ENCODE measurements at places on chromosomes 1 and 21.

- no peak for DNase-seq
Observed at GRCh38 chr21:26408511-26408910, 164.6 kb downstream of the CYYR1 start.

DNA sequence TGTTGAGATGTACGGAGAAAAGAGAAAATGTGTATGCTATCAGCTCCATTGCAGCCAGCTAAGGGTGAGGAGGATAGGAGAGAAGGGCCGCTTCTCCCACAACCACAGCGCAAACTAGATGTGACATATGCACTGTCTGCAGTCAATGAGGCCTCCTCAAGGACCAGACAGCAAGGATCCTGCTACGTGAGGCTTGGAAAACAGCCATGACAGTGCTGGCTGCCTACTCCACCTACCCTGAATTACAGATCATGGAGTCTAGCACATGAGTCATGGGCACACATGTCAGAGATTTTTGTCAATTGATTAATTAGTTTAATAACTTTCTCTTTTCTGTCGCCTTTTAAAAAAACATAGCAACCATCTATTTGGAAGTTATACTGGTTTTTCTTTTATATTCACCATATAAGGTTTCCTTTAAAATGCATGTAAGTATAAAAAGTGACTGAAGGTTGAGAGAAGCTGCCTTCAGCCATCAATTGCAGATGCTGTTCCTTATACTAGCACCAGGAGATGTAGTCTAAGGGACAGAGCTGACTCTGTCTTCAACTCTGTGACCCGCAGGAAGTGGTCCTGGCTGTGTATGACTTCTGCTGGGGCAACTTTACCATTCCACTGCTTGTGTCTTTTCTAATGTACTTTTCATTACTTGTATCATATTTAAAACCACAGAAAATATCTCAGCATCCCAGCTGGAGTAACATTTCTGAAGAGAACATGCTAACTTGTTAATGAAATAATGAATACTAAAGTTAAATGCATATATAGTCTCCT lies 3.1 kb downstream of the VPS26C start:
- DNase-seq: no peak

DNA sequence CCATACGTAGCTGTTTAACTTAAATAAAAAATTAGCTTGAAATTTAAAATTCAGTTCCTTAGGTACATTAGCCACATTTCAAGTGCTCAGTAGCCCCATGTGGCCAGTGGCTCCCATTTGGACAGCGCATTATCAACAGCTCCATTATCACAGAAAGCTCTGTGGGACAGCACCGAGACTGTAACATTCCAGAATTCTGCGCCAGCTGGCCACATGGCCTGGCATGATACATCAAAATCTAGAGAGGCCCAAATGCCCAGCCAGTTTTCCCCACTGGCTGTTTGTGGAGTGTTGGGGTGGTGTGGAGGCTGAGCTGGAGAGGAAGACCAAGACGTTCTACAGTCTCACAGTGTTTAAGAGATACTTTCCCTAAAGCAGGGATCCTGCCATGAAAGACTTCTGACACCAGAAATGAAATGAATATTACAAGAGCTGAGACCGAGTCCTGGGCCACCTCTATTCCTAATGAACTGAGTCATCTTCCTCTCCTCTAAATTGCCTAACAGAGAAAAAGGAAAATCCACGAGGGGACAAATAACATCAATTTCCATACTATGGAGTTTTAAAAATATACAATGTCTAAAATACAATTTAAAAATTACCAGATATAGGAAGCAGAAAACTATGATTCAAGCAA lies 27.3 kb upstream of the ACTA1 start:
- no peak for DNase-seq

GRCh38 chr1:232477728-232478127 lies 152.2 kb downstream of the SIPA1L2 start:
- DNase-seq: no peak

GRCh38 chr1:230105754-230106625 lies 39.0 kb downstream of the GALNT2 start:
- DNase-seq: no peak

DNA sequence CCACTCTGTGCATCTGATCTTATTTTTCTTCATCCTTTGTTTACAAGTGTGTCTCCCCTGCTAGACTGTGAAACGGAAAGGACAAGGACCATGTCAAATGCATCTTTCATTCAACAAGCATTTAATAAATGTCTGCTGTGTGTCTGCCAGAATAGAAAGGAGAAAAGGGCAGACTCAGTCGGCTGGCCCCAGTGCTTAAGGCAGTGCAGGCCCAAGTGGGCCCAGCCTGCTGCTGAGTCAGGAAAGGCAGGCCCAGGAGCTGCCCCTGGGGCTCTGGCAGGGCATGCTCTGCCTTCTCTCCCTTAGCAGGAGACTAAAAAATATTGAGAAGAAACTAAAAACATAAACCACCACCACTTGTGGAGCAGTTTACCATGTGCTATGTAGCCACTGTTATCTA lies 38.1 kb downstream of the PLEKHA6 start:
- DNase-seq: no peak

DNA sequence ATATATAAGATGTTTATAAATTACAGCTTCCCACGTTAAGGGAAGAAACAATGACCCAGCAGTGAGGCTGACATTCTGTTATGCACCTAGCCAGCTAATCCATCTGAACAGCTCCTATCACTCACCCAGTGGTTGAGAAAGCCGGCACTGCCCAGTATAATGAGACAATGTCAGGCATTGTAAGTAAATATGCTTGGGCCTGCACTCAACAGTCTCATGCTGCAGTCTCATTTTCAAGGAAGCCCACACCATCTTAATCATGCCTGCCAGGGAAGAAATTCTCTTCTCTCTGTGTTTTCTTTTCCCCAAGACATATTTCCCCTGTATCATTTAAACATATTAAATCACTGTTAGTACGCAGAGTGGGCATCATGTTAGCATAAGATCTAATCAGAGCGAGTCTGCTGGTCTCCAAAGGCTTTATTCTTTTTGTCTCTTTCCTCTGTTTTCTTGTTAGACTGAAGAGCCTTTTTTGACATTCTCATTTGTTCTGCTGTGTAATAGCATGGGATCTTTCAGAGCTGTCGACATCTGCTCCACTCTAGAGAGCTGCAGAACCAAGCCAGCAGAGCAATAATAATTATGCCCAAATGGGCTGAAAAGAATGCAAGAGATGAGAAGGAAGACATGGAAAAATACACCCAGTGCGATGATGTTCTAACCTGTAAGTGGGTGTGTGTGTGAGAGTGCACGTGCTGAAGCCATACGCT lies 67.6 kb upstream of the SLC22A15 start:
- DNase-seq: no peak

- DNase-seq: no peak
Observed at GRCh38 chr1:11301601-11302000, 28.6 kb downstream of the UBIAD1 start.

GRCh38 chr1:27520651-27521050 lies 30.7 kb upstream of the WASF2 start:
- DNase-seq: no peak

DNA sequence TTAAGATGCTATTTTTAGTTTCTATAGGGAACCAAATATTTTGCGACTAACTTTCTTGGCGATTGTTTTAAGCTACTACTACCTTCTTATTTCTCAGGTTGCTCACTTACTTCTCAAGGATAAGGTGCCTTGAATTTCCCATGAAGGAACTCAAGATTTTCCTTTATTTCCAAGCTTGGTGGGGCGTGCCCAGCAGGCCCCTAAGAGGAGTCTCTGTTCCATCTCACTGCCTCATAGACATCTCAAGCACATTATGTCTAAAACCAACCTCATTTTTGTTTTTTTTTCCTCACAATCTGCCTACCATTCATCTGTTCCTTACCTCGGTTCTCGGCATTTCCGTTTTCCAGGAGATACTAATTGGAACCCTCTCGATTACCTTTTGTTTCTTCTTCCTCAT lies 421.9 kb downstream of the DISC1 start:
- no peak for DNase-seq

GRCh38 chr1:206967096-206967849 lies 3.0 kb downstream of the FCAMR start:
- DNase-seq: no peak

- DNase-seq: no peak
Observed at GRCh38 chr1:70487459-70487815, 76.4 kb downstream of the CTH start.

DNA sequence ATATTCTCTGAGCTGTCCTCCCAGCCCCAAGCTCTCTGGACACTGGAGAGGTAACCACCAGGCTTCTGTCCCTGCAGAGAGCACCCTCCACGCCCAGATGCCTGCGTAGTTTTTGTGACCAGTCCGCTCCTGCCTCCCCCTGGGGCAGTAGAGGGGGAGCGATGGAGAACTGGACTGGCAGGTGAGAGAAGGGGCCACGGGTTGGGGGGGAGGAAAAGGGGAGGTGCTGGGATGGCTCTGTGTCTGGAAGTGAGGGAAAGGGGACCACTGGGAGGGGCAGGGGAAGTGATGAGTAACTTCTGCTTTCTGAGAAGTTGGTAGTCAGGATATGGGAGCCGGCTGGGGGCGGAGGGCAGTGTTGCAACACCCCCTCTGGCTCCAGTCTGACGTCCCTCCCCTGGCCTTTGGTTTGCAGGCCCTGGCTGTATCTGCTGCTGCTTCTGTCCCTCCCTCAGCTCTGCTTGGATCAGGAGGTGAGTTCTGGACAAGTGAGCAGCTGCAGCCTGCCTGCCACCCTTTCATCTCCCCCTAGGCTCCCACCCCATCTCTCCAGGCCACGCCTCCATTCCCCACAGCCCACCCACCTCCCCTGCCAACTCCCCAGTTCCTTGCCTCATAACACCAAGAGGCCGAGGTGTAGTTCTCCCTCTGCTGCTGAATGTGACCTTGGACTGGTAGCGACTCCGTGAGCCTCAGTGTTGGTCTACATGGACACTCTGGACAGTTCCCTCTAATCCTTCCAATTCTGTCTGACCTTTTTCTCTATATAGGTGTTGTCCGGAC lies 3.1 kb downstream of the ADAMTSL4 start:
- DNase-seq: no peak
